ENCODE measurements at places on chromosomes 4 and X.

DNA sequence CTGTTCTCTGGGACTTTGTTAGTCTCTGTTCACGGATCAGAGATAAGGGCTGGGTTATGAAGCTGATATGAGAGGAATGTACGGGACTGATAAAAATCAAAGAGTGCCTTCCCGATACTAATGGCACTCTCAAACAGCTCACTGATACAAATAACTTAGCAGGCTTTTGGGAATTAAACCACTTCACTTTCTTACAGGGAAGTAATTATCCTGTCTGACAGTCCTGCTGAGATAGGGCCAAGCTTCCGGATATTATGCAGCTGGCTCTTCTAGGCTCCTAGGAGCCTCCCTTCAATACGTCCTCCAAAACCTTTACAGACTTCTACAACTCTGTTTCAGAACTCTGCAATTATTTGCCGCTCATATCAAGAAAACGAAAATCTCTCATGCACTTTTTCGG is 418.0 kb downstream of the NLGN4X start:
- DNase-seq: no peak

DNA sequence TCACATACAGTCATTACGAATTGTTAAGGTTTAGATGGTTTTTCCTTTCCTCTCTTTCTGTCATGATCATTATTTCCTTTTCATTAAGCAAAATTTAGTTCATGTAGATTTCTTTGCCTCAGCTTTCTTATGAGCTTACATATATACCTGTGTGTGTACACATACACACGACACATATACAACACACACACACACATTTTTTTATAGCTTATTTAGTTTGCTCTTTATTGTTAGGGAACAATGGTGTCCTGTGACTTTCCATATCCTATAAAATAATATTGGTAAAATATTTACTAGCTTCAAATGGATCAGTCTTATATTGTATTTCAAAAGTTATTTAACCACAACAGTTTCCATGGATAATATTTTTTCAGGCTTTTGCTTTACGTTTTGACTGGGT is 840.7 kb downstream of the PCDH18 start:
- no peak for DNase-seq

DNA sequence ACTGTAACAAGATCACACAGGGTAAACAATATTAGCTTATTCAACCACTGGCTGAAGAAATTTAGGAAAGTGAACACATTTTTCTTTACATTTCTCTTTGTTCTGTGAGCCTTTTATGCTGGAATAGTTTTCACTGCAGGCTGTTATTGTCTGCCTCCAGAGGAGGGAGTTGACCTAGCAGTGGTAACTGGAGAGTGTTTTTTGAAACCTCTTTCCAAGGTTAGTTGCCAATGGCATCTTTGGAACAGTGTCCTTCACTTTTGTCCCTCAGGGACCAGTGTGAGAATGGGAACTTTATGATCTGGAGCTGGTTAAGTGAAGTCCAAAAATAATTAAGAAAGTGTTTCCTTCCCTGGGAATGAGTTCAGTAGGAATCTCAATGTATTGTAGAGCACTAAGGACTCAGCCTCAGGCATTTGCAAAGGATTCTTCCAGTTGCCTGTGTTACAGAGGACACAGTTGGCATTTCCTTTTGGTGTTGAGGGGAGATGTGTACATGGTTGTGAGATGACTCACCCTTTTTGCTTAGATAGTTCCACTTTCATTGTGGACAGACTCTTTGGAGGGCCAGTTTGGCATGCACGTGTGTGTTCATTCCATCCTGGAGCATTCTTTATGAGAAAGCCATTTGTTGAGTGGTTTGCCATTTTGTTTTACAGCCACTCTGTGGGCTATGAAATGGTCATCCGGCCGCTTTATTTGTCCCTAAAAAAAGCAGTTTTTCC is 61.3 kb downstream of the AR start:
- no peak for DNase-seq

DNA sequence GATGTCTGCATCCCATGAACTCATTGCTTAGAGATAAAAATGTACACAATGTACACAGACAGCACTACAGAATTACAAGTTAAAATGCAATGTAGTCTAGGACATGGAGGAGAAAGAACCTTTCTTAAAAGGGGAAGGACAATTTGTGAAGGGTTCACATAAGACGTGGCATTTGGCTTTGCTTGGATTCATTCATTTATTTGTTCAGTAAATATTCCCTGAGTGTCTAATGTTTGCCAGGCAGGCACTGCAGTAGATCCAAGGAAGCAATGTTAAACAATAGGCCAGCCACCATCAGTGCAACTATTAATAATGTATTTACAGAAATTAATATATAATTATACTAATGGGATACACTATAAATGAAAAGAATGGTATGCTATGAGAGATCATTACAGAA is 94.4 kb downstream of the GRIA2 start:
- DNase-seq: no peak

DNA sequence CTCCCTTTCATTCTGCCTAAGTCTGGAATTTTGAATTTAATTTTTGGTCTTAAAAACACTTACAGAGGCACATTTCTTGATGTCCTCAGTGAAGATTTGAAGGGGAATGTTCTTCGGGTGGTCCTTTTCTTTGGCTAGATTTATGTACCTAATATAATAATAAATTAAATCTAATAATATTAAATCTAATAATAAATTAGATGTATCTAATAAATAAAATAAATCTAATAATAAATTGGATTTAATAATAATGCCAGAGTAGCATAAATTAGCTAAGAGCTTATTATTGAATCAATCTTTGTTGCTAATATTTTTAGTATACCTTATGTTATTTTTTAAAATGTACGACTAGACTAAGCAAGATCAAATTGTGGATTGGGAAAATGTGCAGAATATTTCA is 39.8 kb downstream of the MAD2L1 start:
- no peak for DNase-seq

GRCh38 chr4:152478461-152479237 is 57.2 kb downstream of the FBXW7 start:
- no peak for DNase-seq

DNA sequence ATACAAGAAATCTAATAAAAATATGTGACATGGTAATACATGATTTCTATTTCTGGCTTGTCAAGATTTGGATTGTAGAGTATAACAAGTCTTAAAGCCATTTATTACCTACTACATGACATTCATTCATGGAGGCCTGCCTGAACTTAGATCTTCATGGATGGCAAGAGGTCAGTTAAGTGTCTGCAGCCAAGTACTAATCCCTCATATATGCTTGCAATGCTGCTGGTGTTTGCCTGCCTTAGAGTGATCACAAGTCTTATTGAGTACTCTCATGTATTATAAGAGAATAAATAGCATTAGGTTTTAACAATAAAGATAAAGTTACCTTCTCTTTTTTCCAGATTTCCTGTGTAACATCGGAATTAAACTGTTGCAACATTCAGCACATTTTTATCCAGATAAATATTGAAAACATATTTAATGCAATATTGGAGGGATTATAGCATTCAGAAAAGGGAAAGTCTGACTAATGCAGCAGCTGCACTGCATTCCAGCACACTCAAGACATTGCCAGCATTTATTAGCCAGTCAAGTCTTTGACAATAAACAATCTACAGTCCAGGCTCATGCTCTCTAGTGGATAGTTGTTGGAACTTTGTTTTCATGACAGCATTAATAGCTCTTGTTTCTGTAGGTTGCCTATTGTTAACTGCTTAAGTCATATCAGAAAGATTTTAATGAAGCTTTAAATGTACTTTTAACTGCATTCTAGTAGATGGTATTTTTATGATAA is 737.1 kb downstream of the FAT4 start:
- no peak for DNase-seq

- no peak for DNase-seq
Measured at GRCh38 chrX:45622538-45622937, 421.9 kb upstream of the DIPK2B start.

DNA sequence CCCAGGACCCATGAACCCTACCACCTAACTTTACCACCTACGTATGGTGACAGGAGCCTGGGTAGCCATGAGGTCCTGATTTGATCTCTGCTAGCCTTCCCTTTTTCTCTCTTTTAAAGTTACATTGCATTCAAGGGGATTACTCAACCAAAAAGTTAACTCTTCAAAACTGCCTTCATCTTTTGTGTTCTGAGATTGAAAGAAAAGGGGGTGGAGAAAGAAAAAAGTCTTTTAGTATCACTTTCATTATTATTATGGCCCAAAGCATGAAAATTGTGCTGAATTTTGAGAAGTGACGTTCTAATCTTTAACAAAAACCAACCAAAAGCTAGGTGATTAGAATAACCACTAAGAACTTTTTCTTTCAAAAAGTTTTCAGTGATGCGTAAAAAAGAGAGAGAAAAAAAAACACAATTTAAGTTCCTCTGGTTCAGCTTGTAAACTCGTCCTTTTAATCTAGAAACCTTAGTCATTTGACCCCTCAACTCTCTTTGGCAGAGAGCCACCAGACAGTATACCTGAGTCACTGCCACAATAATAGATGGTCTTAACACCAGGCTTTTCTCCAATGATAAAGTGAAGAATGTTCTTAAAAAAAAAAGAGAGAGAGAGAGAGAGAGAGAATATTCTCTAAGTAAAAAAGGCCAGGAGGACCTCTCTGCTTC is 347.4 kb upstream of the FGF13 start:
- no peak for DNase-seq

GRCh38 chr4:120316416-120316815 is 249.8 kb upstream of the MAD2L1 start:
- no peak for DNase-seq

- no peak for DNase-seq
Measured at GRCh38 chr4:174689618-174690017, 139.4 kb downstream of the GLRA3 start.

- DNase-seq: no peak
Measured at GRCh38 chr4:183057255-183057654, 41.8 kb upstream of the WWC2 start.
